ENCODE measurements at places on chromosomes 7 and 10. TPM values are rescaled to one million over a fixed set of nuclear protein-coding genes. Genes with fewer than 3 reads are reported as not detected.
A peak's percentile ranks its signal among the peaks of the same experiment; 100 is the strongest.

GRCh38 chr7:69467826-69468225 lies 130.4 kb upstream of the AUTS2 start:
- DNase-seq: no peak

DNA sequence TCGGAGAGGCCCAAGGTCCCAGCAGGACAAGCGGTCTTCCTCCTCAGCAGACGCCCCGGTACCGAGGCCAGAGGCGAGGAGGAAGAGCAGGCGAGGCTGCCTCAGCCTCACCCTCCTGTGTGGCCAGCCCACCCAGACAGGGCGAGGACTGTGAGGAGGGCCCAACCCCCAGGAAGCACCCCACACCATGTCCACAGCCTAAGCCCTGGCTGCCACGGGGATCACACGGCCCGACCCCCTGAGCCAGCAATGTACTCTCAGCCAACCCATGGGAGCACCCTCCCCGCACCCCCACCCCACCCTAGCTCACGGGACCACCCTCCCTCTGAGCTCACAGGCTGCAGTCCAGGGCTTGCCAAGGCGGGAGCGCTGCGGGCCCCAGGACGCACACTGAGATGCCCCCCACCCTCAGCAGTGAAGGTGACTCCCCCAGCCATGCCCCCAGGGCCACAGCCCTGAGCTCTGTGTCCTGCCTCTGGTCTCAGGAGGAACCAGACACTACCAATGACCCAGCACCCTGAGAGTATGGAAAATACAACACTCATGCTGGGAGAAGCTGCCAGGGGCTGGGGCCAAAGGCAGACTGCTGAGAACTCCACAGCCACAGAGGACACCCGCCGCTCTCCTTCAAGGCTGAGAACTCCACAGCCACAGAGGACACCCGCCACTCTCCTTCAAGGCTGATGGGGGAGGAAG lies 93.6 kb downstream of the MAD1L1 start:
- peak; percentile 15 for DNase-seq

GRCh38 chr7:92833024-92833765 lies 3.2 kb downstream of the CDK6 start:
- DNase-seq: peak; percentile 93

- no peak for DNase-seq
Observed at GRCh38 chr7:127782654-127783559, 130.9 kb downstream of the SND1 start.

- DNase-seq: peak; percentile 2
Observed at GRCh38 chr10:130499541-130499940, 363.4 kb downstream of the GLRX3 start.

DNA sequence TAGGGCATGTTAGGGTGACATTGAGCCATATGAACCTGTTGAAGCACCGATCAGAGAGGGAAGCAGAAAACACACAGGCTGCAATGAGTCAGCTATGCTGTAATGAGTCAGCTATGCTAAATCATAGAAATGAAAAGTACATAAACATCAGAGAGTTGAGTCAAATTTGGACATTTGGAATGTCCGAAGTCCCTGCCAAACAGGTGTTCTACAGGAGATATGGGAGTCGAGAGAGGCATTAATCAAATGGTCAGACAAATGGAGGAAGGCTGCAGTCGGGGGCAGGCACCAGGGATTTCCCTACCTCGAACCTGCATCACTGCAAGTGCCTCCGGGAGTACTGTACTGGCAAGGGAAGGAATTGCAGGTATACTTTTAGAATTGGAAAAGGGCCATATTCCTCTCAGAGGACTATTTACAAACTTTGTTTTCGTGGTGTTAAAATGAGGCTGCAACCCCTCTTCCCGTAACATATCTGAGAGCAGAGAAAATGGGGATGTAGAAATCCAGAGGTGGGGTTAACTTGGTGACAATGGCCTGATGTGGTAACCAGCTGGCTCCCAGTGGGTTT lies 8.8 kb upstream of the ZC3HAV1 start:
- DNase-seq: no peak

Gene POLR2J2
- total RNA-seq: 3.4 TPM

DNA sequence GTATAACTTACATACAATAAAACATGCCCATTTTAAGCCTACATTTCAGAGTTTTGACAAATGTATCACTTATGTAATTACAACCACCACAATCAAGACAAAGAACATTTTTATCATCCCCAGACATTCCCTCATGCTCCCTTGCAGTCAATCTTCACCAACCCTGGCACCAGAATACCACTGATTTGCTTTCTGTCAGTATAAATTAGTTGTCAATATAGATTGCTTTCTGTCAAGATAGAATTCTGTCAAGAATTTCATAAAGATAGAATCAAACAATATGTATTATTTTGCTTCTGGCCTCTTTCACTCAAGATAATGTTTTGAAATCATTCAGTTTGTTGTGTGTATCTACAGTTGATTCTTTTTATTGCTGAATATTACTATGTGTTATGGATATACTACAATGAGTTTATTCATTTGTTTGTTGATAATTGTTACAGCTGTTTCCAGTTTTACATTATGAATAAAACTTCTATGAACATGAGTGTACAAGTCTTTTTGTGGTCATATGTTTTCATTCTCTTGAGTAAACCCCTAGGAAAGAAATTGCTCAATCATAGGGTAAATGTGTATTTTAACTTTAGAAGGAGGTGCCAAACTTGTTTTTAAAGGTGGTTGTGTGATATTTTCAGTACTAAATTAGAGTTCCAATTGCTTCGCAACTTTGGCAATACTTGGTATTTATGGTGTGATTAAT lies 56.9 kb downstream of the IFIT5 start:
- DNase-seq: no peak

- DNase-seq: peak; percentile 47
Observed at GRCh38 chr10:70985824-70986622, 97.7 kb upstream of the PCBD1 start.

- no peak for DNase-seq
Observed at GRCh38 chr10:33570495-33570894, 236.0 kb upstream of the NRP1 start.

GRCh38 chr7:134605978-134606923 lies 40.4 kb upstream of the BPGM start:
- DNase-seq: peak; percentile 62

Gene DPY19L1
- total RNA-seq: 25.0 TPM

DNA sequence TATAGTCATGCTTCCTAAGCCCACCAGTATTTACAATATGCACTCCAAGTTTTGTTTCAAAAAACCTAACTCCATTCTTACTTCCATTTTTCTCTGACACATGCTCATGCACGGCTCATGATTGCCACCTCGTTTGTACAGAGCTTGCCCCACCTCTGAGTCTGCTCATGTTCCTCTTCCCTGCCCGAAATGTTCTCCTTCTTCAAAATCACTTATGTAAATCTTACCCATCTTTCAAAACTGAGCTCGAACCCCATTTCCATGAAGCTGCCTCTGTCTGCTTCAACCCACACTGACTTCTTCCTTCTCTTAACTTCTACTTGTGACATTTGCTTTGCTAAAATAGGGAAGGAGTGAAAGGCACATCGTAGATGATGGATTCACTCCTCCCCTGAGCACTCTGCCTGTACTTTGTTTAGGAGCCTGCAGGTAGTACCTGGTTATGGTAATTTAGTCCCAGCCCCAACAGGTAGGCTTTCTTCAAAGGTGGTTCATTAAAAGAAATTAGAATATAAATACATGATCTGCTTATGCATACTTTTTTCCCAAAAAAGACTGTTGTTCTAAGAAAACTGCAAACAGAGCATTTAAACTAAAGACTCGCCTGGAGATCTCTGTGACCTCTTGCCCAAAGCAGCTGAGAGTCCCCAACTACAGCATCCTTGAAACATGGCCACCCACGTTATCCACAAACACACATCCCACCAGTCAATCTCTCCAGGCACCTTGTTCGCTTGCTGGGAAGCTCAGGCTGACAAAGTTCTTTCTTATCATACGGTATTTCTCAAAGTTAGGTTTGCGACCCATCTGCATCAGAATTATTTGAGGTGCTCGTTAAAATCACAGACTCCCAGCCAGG lies 172.0 kb downstream of the DGKI start:
- no peak for DNase-seq

GRCh38 chr7:2451171-2452073 lies 24.8 kb downstream of the GRIFIN start:
- DNase-seq: peak; percentile 93

DNA sequence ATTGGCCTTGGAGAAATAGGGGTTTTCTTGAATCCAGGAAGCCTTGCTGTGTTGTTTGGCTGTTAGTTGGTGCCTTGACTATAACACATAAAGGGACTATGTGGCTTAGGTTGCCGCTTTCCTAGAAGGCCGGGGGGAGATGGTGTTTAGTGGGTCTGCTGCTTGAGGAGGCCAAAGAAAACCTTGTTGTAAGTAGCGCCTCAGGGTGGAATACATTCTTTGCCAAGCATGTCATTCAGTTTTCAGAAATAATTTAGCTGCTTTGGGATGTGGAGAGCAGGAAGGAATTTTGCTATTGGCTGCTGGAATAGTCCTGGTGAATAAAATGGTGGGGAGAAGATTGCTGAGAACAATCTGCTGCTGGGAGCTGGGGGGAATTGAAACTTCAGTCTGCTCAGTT lies 132.9 kb upstream of the WNT16 start:
- DNase-seq: no peak

DNA sequence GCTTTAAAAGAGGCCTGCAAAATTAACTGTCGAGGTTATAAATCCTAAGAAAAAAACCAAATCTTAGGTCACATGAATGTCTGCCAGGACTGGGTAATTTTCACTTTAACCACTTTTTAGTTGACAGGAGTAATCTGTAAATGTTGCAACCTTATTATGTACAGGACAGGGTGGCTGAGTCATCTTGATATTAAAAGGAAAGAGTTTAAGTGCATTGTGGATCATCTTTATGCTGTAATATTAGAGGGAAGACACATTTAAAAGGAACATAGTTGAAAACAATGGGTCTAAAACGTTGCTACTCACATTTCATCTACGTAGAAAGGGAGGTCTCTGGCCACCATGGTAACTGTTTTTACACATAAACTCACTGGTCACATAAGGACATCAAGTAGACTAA lies 115.5 kb downstream of the LSMEM1 start:
- no peak for DNase-seq

DNA sequence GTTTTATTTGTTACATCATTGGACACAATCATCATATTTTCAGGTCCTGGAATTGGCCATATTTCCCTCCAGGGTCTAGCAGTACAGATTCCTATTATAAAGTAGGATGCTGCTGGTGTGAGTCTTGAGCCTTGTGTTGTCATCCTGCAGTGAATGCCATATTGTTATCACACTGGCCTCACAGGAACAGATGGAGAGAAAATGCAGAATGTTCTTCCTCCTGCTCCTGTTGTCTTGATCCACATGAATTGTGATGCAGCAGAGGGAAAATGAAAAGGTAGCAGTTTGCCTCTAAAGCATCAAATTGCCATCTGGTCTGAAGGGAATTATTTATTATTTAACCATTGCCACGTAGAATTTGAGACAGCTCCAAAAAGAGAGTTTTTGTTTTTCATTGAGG lies 248.6 kb downstream of the GPAM start:
- no peak for DNase-seq

- DNase-seq: no peak
Observed at GRCh38 chr10:126001576-126001975, 105.2 kb downstream of the FANK1 start.

- DNase-seq: no peak
Observed at GRCh38 chr10:44759122-44759521, 152.0 kb upstream of the TMEM72 start.

Gene SFTPD
- total RNA-seq: 0.69 TPM

DNA sequence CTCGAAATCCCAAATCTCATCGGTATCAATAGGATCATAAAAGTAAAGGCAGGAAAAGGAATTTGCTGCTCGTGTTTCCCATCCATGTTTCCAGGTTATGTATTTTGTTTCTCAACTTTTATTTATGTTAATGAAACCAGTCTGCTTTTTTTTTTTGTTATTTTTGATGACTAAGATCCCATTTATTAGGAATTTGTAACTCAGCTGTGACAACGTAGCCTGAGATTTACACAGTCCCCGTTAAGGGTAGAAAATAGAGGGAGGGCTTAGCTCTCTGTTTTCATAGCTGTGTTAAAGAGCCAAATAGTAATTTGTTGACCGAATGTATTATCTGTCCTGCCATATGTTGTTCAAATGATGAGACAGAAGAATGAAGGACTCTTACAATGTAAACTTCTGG lies 164.0 kb downstream of the MGMT start:
- no peak for DNase-seq

GRCh38 chr7:24406053-24406788 lies 122.2 kb downstream of the NPY start:
- DNase-seq: no peak

Gene SORBS1
- total RNA-seq: 703 TPM

DNA sequence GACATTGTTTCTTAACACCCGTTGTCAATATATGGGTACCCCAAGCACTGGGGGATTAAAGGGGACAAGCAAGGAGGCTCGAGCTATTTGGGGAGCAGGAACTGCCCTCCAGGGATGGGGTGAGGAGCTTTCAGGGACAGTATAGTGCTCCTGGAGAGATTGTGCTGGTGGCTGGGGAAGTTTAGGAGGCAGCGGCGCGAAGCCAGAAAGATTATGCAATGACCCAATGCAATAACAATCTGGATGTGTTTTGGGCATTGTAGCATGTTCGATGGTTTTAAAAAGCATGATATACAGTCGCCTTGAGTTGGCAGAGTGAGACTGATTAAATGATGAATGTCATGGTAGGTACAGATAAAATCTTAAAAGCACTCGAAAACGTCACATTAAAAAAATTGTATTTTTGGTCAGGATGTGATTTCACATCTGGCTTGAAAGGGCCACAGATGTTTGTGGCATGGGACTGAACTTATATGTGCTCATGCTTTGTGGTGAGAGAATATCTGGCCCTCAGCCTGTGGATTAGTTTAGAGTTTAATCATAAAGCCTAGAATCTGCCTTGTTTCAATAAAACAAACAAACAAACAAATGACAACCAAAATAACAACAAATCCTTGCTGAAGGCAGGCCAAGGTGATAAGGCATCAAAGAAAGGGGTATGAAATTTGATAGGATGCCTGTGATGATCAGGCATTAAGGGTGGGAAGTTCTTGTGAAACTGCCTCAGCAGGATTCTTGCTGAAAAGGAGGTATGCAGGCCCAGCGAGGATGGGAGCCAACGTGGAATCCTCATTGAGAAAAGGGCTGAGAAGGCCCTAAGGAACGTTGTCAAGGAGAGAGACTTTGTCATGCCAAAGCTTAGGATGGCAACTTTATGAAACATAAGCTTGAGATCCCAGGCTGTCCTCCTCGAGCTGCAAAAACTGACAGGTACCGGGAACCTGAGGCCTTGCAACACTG lies 417.1 kb upstream of the KLF6 start:
- DNase-seq: no peak

- DNase-seq: no peak
Observed at GRCh38 chr7:88700725-88701124, 58.8 kb upstream of the ZNF804B start.

- no peak for DNase-seq
Observed at GRCh38 chr10:8588135-8588534, 533.6 kb downstream of the GATA3 start.

Gene RABGEF1
- 17.6 TPM for total RNA-seq

Gene FGL2
- total RNA-seq: 11.9 TPM

DNA sequence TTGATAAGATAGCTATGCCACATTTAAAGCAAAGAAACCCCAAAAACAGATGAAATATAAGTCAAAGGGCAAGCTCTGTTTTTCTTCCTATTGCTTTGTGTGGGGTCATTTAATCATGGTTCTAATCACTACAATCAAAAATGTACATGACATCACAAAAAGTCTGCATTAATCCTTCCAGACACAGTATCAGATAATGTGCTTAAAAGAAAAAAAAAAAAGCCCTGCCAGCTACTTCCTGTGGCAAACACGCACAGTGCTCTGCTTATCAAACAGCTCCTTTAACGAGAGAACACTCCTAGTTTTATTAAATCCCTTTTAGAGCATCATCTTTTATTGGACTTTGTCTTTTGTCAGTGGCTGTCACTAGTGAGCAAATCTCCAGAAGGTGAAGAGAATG lies 1005.8 kb downstream of the GATA3 start:
- DNase-seq: no peak

GRCh38 chr7:151851145-151851751 lies 25.7 kb downstream of the PRKAG2 start:
- DNase-seq: peak; percentile 59

Measured in left ventricle myocardium superior (tissue), 1 donor.